KG1 (cell line): ENCODE measurements at places on chromosomes 3 and 15.

DNA sequence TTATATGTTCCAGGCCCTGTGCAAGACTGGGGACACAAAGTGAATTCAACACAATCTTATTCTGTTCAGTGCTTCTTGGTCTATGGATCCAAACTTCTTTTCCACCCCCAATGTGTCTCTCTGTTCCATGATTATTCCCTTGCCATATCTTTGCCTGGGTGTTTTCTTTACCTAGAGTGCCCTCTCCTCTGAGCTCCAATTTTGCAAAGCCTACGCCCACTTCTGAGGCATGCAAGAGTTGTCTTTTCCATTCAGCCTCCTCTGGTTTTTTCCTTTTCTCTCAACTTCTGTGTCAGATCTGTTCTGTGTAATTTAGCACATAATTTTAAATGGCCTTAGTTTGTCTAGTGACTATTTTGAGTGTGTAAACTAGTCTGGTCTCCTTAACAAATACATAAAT is 72.8 kb upstream of the PLCL2 start:
- no peak for DNase-seq

GRCh38 chr3:120399372-120399771 is 50.2 kb upstream of the LRRC58 start:
- DNase-seq: no peak

DNA sequence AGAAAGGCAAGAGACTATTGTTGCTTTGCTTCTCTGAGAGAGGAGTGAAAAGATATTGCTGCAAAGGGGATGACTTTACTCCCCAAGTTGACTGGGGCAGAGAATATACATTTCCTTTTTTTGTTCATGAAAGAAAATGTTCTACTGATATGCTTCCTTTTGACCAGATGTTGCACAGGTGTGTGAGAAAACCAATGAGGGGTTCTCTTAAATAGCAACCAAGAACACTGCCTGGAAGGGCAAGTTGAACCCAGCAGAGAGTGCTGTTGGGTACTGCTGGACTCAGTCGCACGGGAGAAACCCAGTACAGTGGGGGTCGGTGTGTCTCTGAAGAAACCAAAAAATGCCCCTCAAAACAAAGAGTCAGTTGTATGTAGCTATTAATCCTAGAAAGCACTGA is 101.2 kb downstream of the CHST2 start:
- DNase-seq: no peak

DNA sequence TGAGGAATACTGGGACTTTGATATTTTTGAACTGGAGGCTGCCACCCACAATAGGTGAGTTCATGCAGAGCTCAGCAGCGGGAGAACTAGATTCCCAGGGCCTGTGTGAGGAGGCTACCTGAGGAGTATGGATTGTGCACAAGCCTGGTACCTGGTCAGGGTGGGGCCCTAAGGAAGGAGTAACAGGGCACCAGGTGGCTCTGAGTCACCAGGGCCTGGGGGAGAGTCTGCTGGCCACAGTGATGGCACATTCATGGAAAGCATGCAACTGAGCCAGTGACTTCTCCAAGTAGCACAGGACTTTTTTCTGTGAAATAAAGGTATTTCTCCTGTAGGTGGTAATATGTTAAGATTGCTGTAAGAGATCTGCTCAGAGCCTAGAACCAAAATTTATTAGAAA is 134.4 kb downstream of the PDE8A start:
- no peak for DNase-seq

DNA sequence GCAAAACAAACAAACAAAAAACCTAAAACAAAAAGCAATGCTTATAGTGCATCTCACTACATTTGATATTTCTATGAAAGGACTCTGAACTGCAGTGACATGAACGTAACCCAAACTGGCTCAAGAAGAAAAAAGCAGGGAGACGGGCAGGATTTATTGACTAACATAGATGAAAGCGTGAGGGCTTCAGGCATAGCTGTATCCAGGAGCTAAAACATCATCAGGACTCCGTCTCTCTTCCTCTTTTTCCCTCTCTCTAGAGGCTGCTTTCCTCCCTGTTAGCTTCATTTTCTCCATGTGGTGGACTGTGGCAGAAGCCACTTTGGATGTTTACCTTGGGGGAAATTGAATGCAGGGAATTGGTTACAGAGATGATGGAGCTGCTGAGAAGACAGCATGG is 418.2 kb upstream of the PROK2 start:
- no peak for DNase-seq

- DNase-seq: no peak
These were observed 72.1 kb upstream of the ROPN1 start for GRCh38 chr3:124064050-124064449.

- no peak for DNase-seq
These were observed 29.5 kb downstream of the C2CD4B start for GRCh38 chr15:62135532-62136134.

DNA sequence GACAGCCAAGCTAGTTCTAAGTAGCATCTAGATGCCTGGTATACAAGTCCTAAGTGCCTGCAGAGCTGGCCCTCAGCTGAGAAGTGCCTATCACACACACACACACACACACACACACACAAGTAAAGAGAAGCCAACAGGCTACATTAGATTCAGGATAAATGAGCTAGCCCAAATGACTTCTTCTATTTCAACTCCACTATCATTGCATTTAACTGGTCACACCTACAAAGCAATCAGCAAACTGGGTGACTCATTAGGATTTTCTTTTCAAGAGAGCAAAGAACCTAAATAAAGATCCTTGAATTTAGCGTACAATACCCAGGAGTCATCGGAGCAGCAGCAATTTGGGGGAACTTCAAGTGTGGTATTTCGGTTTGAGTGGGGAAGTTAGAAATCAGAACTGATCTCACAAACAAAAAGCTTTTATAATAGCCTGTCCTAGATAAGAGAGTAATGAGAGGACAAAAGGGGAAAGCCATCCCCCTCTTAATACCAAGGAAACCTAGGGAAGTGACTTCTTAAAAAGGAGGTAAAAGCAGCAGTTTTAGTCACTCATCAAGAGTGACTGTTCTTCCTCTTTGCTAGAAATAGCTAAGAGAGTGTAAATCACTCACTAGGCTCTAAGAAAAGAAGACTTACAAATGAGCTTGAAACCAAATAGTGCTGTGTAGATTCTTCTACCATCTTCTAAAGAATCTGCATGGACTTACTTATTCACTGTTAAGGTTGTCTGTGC is 112.7 kb downstream of the TNIK start:
- DNase-seq: peak; percentile 20
